Suppressor macrophage treated with lipopolysaccharide for 1 hour (primary cell): ENCODE measurements at places on chromosomes 3 and 15.
A peak's percentile ranks its signal among the peaks of the same experiment; 100 is the strongest.

DNA sequence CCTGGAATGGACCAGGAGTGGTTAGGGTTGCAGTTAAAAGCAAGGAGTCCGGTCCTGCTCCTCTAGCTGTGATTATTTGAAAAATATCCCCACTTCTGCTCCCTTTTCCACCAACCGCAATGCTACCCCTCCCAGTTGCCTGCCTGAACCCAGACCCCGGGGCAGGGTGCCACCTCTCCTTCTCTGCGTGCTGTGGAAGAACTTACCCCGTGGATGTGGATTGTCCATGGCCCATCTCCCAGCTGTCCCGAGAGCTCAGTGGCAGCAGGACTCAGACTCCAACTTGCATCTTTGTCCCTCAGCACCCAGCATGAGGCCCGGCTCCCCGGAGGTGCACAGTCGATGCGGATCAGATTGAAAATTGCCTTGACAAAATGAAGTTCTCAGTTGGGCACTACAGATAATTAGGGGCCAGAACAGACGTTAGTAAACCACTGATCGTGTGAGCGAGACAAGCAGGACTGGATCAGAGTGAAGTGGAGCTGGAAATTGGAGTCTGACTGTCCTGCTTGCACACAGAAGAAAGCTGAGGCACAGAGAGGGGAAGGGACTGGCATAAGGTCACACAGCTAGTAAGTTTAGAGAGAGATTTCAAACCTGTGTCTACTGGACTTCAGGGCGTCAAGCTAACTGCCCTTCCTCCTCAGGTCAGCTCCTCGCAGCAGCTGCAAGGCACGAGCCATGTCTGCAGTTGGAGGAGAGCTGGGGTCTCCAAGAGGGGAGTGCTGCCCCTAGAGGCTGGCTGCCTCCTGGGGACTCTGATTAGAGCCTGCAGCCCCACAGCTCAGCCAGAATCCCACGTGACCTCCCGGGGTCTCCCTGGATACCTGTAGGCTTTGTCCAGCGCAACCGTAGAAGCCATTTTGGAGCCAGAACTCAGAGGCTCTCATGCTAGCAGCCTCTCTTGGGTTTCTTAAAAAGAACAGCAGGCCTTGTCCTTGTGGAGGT is 14.7 kb downstream of the SLC6A1 start:
- DNase-seq, result no peak

DNA sequence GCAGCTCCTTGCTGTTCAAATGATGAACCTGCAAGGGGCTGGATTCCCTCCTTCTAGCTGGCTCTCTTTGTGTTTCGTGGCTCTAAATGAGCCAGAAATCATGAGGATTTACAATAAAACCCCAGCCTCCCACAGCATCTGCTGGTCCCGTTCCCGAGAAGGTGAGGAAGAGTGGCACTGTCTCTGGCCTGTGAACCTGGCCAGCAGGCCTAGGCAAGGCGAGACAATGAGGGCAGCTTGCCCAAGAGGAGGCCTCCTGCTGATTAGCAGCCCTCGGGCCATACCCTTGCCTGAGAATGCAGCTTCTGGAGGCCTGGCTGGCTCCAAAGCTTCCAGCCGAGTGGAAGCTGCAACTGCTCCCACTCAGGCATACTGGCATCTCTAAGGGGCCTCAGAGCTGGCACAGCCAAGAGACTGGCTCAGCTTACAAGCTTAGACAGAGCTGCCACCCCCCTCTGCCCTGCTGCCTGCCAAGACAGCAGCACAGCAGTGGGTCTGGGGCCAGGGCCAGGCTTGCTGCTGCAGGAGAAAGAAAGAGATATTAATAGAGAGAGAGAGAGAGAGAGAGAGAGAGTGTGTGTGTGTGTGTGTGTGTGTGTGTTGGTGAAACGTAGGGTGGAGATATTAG is 76.5 kb downstream of the HMG20A start:
- no peak for DNase-seq

DNA sequence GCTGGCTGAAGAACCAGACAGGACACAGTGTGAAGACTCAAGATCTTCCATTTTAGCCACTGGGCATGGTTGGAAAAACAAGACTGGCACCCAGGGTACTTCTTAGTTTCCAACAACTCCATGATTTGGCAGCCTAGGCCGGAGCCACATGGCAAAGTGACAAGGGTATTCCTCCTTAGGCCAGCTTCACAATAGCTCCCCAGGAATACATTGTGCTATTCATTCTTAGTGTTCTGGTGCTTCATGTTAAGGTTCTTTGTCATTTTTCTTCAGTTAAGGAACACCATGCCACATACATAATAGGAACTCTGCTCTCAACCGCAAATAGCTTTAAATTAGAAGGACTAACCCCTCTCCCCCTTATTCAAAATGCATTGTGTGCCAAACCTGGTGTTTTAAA is 8.0 kb upstream of the FILIP1L start:
- DNase-seq, result no peak

- DNase-seq, result no peak
These were observed 81.7 kb downstream of the MSL2 start for GRCh38 chr3:136114421-136114820.

- peak; percentile 83 for DNase-seq
These were observed 3.3 kb upstream of the ACTR8 start for GRCh38 chr3:53885239-53885638.

DNA sequence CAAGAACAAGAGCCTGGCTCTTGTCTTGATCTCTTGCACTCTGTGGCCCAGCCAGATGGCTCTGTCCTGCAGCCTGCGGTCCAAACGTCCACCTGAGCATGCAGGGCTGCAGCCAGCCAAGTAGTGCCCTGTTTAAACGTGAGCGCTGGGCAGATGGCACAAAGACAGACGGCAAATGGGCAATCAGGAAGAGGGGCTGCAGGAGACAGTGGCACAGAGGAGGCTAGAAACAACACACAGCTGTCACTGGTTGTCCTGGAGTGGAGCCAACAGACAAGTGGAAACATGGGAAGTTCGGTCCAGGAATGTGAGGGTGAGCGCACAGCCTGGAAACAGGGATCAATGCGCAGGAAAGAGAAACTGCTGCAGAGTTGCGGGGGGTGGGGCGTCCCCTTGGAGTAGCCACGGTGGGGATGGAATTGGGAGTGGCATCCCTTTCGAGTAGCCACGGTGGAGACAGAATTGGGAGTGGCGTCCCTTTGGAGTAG is 10.7 kb upstream of the ZXDC start:
- DNase-seq, result no peak

DNA sequence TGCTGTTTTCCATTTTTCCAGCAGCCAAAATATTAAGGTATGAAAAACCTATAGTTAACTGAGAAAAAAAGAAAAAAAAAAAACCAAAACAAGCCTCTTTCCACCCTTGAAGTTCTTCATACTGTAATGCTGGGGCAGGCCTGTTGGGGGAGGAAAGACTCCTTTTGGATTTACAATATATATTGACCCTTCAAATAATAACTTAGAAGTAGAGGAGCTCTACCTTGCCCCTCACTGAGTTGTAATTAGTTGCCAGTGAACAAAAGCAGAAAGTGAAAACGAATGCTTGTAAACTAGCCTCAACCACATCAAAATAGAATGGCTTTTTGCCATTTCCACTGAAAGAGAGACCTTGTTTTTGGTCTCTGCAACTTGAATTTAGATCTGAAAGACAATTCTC is 326.6 kb downstream of the NR2F2 start:
- no peak for DNase-seq
